ENCODE measurements at places on chromosomes 11 and 22.
A peak's percentile ranks its signal among the peaks of the same experiment; 100 is the strongest.

- peak; percentile 72 for DNase-seq
Measured at GRCh38 chr22:50481440-50482106, at the start of gene ADM2. Gene ADM2, plus strand, starts transcription at chr22:50481543. Its CDS starts 305 bp downstream, at chr22:50481848.

DNA sequence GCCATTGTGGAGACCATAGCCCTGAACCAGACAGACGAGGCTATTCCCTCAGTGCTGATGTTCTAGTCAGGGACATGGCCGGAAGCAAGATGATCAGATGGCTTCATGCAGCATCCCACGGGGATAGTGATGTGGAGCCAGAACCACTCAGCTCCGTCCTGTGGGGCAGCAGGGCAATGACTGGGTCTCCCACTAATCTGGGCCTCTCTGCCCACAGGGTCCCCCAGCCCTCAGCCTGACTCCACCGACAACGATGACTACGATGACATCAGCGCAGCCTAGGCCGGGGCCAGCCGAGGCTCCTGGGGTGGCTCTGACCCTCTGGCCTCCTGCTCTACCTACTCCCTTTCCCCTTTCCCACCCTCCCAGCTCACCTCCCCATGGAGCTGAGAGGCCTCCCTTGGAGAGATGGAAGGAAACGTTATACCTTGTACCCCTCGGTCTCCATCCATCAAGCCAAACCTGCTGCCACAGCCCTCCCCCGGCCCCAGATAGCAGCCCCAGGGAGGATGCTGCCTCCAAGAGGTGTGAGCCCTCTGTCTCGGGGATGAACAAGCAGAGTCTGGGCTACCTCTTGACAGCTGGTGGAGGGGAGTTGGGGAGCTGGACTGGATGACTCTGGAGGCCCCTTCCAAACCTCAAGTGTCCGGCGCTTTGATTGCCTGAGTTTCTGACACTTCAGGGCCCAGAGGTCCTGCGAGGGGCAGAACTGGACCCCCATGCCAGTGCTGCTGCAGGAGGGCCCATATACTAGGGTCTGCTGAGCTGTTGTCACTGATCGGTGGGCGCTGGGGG is 47.8 kb downstream of the CD6 start:
- DNase-seq = no peak

DNA sequence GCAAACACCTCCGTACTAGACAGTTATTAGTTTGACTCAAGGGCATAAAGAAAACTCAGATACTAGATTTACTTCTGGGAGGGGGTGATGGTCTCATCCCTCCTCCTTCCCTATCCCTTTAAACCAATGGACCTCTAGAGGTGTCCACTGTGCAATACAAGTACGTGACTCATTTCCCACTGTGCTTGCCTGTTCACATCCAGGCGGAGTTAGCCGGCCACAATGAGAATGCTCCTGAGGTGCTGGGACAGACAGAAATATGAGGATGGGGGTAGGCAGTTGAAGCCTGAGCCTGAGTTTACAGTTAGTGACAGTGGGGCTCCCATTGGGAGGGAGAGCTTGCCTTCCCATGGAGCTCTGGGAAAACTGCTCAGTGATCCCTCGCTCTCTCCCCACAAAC is 8.4 kb upstream of the PMM1 start:
- DNase-seq = no peak

DNA sequence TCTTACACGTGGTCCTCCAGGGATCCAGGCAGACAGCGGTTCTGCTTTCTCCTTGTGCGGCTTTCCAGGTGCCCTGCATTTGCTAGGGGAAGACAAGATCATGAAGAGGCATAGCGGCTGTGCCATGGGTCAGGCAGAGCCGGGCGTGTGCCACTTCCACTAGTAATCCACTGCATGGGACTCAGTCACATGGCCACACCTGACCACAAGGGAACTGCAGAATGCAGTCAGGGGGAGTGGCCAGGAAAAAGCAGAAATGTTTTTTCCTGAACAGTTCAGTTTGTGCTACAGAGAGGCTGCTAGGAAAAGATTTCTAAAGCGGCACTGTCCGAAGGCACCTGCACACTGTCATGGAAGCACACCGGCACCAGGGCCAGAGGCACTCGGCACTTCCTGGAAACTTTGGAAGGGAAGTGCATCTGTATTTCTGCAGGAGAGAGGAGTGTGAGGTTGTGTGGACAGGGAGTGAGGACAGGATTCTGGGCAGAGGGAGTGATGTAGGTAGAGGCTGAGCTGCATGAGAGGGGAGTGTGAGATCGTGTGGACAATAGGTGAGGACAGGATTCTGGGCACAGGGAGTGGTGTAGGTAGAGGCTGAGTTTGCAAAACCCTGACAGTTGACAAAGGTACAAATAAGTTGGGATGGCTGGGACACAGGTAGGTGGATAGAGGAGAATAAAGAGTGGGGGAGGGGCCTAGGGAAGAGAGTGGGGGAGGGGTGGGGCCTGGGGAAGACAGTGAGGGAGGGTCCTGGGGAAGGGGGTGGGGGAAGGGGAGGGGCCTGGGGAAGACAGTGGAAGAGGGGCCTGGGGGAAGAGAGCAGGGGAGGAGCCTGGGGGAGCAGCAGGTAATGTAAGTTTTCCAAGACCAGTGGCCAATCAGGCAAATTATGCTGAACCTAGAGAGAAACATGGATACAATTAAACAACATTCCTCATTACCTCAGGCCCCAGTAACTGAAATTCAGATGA is 1436.3 kb downstream of the TBC1D22A start:
- DNase-seq = no peak

- DNase-seq = no peak
Measured at GRCh38 chr11:12818333-12819015, 144.3 kb downstream of the TEAD1 start.

DNA sequence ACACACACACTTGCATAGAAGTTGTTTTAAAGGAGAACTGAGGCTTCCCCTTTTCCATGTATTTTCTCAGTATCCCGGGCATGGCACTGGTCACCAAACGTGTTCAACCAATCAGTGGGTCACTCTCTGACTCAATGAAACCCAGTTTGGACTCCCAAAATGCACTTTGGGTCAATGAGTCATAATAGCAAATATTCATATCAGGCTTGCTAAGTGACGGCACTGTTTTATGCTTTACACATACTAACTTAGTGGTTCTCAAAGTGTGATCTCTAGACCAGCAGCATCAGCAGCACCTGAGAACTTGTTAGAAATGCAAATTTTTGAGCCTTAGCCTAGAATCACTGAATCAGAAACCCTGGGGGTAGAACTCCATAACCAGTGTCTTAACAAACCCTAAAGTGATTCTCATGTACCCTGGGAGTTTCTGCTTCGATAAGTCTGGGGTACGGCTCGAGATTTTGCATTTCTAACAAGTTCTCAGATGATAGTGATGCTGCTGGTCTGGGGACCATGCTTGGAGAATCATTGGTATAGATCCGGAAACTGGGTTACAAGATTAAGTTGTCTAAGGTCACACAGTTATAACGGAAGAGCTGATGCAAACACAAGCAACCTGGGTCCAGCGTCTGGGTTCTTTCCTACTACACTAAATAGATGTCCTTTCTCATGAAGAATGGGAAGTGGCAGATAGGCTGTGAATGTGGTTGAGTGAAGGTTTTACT is 35.6 kb downstream of the ETS1 start:
- DNase-seq = peak; percentile 64

DNA sequence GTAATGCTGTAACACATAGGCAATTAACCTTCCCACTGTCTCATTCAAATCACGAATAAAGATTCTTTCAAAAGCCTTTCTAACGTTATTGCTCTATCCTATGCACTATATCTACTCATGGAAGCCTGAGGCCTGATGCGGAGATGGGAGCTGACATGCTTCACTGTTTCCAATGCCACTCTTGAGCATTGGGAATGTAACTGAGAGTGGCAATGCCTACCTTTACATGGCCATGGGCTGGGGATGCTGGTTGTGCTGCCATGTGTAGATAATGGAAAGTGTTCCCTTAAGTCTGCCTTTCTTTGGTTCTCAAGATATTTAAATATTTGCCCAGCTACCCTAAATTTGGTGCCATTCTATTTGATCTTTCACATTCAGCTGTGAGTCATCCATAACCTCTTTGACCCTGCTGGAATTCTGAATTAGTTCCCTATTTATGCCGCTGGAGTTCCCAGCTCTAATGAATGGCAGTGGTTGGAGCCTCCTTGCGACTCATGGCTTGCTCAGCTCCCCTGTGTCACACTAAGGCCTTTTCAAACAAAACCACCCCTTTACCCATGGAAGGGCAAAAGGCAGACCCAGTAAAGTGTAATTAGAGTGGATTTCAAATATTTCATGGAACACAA is 21.4 kb upstream of the DKK3 start:
- DNase-seq = no peak

- no peak for DNase-seq
Measured at GRCh38 chr11:15544353-15544752, 429.6 kb downstream of the INSC start.

DNA sequence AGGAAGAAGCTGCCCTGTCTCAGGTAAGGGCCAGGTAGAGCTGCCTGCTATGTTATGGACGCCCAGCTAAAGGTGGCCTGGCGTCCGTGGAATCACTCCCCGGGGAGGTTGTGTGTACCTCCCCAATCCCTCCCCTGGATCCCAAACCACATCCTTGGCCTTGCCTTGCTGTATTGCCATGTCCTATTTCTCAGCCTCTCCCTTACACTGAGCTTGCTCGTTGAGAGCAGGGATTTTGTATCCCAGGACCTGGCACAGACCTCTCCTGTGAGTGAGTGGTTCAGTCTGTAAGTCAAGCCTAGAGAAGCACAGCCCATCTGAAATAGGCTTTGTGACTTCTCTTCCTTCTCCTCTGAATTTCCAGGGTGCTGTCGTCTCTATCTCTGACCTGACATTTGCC is 53.9 kb downstream of the TRAF6 start:
- no peak for DNase-seq

- no peak for DNase-seq
Measured at GRCh38 chr11:15148169-15148568, 33.4 kb downstream of the INSC start.

DNA sequence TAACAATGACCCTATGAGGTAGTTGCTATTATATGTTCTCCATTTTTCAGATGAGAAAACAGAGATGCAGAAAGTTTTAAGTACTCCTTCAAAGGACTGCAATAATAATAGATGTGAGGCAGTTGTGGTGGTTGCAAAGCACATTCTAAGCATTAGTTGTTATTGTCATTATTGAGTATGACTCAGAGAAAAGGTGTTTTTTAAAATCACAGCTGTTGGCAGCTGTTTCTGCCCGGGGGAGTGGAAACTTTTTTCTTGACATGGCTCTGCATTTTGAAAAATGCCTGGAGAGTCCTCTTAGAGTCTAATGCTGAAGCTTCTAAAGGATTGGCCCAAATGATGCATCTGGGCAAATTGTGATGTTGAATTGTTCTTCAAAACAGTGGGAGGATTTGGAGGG is 244.5 kb upstream of the MPPED2 start:
- no peak for DNase-seq

DNA sequence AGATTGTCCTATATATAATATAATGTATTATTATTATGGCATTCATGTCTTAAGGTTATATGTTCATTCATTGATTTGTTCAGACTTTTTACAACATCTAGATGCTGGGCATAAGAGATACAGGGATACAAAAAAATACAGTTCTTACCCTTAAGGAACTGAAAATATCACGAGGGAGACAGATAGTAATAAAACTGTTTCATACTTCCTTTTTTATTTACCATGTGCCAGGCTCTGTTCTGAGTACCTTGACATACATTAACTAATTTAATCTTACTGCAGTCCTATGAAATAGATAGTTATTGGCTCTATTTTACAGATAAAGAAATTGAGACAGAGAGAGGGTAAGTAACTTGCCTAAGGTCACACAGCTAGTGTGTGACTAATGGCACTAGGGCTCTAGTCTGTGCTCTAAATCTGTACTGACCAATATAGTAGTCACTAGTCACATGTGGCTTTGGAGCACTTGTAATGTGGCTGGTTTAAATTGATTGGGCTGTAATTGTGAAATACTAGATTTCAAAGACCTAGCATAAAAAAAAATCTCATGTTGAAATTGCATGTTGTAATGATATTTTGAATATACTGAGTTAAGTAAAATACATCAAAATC is 21.3 kb downstream of the TRIM44 start:
- no peak for DNase-seq

- no peak for DNase-seq
Measured at GRCh38 chr11:7332451-7332850, 80.7 kb downstream of the SYT9 start.

- no peak for DNase-seq
Measured at GRCh38 chr22:24841261-24841660, 35.2 kb downstream of the SGSM1 start.

DNA sequence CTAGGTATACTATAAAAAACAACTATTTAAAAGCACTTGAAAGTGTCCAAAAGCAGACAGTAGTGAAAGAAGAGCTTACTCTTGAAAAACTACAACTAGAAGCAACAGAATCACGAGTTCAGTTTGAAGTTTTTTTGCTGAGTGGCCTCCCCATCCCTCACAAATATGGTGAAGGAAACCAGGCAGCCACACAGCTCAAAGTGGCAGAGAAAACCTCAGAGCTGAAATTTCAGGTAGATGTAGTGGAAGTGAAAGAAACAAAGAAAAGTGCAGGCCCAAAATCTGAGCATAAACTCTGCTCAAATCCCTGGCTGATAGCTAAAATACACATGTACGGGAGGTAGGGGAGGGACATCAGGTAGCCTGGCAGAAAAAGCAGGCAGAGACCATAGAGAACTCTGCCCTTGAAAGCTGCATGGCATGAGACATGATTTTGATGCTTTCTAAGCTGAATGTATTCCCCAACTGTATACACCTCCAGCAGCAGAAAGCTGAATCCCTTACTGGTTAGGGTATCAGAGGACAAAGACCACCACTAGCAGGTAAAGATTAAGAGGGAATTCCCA is 12.1 kb downstream of the BTBD10 start:
- DNase-seq = no peak

- DNase-seq = no peak
Measured at GRCh38 chr22:43570531-43571165, 158.8 kb downstream of the MPPED1 start.

DNA sequence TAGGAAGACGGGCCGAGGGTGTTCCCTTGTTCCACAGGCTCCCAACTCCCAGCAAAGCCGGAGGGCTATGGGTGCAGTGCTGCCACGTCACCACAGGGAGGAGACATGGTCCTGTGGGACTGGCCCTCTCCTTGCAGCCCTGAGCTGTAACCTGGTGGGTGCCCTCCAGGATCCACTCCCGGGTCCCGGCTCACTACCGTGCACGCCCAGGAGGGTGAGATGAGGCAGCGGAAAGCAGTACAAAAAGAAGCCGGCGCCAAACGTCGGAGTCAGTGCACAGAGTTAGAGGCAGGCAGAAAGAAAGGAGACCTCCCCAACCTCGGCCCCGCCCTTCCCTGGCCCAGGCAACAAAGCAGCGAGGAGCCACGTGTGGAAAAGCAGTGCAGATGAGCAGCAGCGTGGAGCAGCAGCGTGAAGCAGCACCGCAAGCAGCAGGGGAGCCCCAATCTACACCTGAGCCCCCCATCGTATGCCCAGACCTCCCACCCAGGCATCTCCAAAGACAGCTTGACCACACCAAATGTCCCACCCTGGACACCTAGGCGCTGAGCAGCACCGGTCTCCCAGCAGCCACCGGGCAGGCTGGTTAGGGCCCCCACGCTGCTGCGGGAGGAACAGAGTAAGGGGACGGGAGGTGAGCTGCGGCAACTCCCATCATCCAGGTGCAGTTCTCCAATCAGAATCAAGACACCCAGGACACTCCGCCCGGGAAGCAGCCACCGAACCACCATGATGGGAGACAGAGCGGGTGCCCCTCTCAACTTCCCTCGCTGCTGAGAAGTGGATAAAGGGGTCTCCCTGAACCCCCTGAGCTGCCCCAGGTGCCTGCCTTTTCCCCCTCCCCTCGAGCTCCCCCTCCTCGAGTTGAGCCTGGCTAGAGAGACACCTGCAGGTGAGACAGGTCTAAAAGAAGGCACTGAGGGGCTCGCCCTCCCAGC is 28.8 kb downstream of the IGSF9B start:
- peak; percentile 73 for DNase-seq
